ENCODE measurements at places on chromosomes 5 and 9.

DNA sequence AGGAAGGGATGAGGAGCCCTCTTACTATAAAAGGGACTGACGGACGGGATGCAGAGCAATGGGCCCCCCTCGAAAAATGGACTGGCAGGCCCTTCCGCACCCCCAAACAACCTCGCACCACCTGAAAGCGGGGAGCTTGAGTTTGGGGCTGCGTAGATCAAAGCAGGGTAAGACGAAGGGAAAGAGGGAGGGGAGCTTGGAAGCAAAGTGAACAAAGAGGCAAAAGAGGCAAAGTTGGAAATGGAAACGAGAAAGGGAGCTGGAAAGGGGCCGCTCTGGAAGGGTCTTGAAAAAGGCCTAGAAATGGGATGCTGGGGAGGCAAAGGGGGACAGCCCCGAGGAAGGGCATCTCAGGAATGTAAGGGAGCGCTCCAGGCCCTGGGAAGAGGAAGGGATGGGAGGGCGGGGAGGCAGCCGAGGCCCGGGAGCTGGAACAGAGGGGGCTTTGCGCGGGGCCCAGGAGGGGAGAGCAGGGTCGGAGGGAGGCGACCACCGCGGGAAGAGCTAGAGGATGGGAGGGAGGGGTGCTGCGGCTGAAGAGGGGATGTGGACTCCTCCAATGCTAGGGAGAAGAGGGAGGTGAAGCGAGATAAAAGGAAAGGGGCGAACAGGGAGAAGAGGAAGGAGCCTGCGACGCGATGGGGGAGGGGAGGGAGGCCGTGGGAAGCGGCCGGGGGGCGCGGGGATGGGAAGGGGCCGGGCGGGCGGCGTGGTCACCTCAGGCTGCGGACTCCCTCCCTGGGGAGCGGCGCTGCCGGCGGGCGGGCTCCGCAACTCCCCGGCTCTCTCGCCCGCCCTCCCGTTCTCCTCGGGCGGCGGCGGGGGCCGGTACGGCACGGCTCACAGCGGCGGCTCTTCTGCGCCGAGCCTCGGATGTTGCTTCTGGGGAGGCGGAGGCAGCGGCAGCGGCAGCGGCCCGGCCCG, 577 bp downstream of the RNF145 start:
- DNase-seq = peak; percentile 60

DNA sequence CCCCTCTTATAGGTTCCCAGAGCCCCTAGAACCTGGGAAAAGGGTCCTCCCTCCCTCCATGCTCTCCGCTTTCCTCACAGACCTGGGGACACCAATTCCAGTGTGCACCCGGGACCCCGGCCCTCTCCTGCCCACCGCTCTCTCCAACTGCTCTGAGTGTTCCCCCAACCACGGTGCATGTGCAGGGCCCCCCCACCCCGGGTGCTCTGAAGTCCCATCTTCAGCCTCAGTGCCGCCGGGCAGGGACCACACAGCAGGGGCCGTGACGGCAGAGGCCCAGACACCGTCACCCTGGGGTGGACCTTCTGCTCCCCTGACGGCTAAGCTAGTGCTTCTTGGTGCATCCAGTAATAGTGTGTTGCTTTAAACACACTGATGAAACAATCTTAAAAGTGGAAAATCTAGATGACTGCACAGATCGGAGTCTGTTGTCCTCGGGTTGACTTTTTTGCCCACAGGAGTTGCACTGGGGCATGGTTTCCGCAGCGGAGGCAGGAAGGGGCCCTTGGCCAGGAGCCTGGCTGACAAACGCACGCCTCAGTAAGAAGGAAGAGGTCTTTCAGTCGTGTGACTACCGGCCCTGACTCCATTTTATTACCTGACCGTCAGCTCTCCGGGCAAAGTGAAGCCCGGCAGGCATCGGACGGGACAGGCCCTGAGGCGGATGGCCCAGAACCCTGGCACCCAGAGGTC, 36.2 kb upstream of the SLC6A3 start:
- DNase-seq = no peak

GRCh38 chr5:1461396-1461795, 16.2 kb upstream of the SLC6A3 start:
- DNase-seq = no peak

DNA sequence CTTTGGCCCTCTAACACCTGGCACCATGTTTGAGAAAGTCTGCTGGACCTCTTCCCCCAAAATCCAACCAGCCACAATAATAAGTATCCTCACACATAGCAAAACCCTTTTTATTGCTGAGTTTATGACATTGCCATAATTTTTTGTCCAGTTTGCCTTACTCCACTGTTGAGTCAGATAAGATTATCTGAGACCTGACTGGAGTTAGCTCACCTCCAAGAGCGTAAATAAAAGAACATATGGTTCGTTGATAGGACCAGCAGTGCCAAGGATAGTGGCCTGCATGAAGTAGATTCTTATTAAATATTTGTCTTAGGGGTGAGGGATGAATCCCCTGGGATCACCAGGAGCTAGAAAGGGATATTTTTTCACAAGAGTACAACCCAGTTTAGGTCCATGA, 510.6 kb upstream of the MPDZ start:
- no peak for DNase-seq

- no peak for DNase-seq
Observed at GRCh38 chr9:128136816-128137793, 9.6 kb upstream of the PTGES2 start.

- no peak for DNase-seq
Observed at GRCh38 chr5:66864240-66864884, 268.2 kb downstream of the MAST4 start.

DNA sequence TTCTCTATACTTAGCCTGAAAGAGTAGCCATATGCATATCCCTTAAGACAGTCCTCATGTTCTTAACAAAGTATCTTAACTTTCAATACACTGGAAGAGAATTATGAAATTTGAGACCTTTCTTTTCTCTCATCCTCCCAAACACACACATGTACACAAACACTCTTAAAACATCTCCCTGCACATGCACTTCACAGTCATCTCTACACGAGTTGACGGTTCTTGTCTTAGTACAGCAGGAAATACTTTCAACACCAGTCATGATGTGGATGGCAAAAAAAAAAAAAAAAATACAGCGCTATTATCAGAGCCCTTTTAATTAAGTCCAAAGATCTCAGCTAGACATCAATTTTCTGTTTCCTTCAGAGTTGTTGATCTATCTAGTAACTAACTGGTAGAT, 43.6 kb upstream of the PCSK1 start:
- no peak for DNase-seq

- no peak for DNase-seq
Observed at GRCh38 chr9:79977074-79977435, 405.3 kb downstream of the TLE4 start.

DNA sequence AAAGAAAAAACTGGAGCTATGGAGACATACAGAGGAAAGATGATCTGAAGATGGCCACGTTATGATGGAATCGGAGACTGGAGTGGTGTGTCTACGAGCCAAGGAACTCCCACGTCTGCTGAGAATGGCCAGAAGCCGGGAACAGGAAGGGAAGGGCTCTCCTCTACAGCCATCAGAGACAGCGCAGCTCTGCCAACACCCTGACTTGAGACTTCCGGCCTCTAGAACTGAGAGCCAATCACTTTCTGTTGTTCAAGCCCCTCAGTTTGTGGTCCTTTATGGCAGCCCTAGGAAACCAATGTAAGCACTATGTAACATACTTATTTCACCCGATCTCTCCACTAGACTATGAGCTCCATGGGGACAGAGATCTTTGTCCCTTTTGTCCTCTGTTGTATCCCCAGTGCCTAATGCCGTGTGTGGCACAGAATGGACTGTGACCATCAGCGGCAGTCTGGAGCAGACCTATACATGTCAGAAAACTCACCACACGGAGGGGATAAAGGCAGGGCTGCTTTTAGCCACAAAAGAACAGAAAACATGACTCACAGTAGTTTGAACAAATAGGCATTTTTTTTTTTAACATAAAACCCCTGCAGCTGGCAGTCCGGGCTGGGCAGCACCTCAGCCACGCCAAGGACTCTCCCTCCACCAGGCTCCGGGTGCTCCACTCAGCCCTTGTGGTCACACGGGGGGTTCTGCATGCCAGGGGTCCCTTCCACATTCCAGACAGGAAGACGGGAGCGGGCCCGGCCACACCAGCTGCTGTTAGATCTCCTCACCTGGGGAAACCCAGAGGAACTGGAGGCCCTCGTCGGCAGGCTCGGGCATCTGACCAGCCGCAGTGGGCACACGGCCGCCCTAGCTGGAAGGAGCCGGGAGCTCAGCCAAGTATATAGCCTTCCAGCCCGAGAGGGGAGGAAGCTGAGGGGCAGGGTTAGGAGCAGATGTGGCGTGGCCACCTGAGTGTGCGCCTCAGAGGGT, 16.1 kb upstream of the MXD3 start:
- no peak for DNase-seq

- no peak for DNase-seq
Observed at GRCh38 chr9:2302606-2303005, 287.5 kb downstream of the SMARCA2 start.

GRCh38 chr9:110601098-110601497, 21.6 kb upstream of the SVEP1 start:
- no peak for DNase-seq

- no peak for DNase-seq
Observed at GRCh38 chr5:135026645-135027265, 7.3 kb downstream of the PITX1 start.

DNA sequence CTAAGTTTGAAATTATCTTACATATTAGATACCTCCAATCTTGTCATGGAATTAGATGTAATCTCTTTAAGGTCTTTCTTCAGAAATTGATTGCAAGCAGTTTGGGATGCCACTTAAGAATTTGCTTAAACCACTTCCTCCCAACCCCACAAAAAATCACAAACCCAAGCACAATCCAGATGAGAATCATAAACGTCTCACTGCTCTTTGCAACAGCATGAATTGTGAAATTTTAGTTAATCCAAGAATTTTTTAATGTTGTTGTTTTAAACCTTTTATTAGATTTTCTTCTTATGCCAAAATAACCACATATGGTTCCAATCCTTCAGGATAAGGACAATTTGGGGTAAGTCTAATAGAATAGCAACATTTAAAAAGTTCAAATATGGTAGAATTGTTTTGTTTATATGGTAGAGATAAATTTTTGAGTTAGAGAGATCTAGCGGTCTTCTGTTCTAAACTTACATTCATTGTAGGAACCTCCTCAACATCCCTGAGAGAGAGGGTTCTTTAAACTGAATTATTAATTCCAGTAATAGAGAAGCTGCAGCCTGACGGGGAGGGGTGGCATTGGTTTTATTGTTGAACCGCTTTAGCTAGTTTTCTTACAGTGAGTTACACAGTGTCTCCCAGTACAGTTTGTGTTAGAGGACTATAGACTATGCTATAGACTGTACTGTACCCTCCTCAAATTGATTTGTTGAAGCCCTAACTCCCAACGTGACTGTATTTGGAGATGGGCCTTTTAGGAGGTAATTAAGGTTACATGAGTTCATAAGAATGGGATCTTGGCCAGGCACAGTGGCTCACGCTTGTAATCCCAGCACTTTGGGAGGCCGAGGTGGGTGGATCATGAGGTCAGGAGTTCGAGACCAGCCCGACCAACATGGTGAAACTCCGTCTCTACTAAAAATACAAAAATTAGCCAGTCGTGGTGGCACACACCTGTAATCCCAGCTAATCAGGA, 24.8 kb upstream of the IL6ST start:
- no peak for DNase-seq

DNA sequence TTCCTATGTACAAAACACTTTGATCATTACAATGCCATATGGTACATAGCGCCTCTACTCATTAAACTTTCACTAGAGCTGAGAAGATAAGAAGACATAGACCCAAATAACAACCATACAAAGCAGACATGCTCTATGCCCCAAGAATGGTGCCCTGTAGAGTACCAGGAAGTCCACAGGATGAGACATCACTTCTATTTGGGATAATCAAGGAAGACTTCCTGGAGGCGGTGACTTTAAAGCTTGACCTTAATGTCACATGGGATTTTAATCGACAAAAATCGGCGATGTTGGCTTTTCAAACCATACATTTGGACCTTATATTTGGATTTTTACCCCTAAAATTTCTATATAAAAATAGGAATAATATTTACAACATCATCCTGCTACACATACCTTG, 224.3 kb upstream of the MAP3K1 start:
- DNase-seq = no peak

- no peak for DNase-seq
Observed at GRCh38 chr9:1354086-1354485, 303.9 kb downstream of the DMRT2 start.

DNA sequence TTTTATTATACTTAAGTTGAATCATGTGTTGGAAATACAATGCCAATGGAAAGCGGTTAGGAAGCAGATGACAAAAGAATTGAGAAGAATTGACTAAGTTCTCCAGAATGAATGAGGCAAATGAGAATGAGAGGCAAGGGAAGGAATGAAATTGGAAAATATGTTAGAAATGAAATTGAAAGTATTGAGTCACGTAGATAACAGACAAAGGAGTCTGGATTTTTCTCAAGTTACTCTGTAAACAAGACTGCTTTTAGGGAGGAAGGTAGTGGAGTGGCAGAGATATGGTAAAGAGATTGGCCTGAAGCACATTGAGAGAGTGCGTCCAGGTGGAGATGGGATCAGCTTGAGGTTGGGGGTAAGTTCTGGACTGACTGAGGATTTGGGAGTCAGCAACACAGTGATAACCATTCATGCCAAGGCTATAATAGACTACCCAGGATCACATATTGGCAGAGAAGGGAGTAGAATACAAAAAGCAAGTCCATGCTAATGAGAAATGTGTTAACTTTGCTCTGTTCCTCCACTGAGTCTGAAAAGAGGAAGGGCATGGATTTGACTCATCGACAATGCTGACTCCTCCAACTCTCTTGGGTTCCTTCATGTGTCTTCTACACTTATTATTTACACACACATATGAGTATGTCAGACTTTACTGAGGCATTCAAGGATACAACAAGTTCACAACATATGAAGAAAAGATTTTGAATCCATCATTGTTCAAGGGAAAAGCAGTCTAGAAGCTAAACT, 814.2 kb upstream of the ZNF608 start:
- DNase-seq = no peak

- no peak for DNase-seq
Observed at GRCh38 chr9:71854811-71855210, 56.2 kb downstream of the ABHD17B start.

GRCh38 chr5:156819967-156820581, 30.0 kb upstream of the PPP1R2B start:
- DNase-seq = no peak

DNA sequence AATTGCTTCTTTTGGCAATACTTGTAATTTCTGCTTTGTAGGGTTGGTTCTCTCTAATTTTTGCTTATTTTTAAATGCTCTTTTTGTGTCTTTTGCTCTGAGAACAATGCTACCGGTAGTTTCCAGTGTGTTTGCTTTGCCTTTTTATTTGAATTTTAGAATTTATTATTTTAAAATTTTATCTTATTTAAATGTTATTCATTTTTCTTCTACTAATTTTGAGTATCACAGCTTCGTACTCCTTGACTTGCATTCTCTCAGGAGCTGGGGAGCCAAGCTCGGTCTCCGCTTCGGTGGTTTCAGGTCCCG, 45.9 kb downstream of the ANXA2R start:
- DNase-seq = no peak

GRCh38 chr5:32074401-32074800, 99.7 kb downstream of the GOLPH3 start:
- DNase-seq = no peak

GRCh38 chr9:113995963-113996362, 82.1 kb downstream of the AMBP start:
- no peak for DNase-seq

GRCh38 chr5:150190503-150190979, 679 bp downstream of the SLC6A7 start:
- DNase-seq = no peak

Data from SW 1271 (cell line).